ENCODE measurements at places on chromosomes 4 and X.
A peak's percentile ranks its signal among the peaks of the same experiment; 100 is the strongest.

DNA sequence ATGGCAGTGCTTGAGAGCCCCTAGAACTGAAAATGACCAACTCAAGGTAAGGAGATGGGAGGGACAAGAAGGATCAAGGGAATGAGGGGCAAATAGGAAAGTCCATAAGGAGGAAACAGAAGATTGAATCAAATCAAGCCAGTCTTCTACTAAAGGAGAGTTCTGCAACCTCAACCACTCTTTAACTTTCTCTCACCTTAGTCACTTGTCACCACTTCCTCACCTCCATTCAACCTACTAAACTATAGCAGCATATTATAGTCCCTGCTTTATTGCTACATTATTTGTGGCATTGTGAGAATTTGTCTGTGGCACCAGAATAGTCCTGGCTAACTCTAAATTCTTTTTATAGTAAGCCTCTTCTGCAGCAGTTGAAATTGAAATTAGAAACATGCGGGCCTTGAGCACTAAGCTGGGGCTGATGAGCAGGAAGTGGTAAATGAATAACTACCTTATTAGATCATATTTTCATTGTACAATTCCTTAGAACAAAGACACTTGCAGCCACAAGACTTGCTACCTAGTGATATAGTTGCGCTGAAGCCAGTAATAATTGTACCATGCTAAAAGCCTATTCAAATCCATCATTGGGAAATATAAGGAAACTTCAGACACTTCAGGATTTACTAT lies 336.9 kb downstream of the ZNF674 start:
- DNase-seq = no peak

DNA sequence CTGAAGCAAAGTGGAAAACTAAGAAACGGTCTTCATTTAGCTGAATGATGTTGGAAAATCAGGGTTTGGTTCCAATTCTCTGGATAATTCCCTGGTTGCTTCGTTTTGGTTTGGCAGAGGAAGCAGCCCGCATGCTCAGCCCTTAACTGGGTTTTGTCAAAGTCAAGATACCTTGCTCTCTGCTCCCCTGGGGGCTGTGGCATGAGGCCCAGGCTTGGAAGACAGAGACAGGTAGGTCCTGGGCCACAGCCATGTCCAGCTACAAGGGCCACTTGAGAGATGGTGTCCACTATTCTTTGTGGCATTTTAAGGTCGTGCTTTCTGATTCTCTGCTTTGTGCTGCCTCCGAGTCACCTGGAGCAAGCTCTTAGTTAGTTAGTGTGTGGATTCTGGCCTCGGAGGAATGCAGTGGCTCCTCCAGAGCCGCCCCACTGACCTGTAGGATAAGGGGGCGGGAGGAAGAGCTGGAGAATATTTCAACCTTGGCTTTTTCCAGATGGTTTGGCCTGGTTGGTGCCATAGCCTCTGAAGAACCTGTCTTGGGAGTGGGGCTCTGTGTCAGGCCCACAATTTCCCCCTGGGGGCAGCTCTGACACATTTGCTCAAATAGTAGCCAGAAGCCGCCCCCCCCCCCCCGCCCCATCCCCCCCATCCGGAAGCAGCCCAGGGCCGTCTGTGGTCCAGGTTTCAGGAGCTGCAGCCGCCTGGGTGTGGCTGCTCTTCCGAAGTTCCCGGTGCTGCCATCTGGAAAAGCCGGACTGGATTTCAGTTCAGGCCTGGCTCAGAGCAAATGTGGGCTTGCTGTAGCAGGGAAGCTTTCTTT lies 147.1 kb downstream of the NHS start:
- no peak for DNase-seq

GRCh38 chrX:14266705-14267104 lies 237.0 kb upstream of the GEMIN8 start:
- no peak for DNase-seq

DNA sequence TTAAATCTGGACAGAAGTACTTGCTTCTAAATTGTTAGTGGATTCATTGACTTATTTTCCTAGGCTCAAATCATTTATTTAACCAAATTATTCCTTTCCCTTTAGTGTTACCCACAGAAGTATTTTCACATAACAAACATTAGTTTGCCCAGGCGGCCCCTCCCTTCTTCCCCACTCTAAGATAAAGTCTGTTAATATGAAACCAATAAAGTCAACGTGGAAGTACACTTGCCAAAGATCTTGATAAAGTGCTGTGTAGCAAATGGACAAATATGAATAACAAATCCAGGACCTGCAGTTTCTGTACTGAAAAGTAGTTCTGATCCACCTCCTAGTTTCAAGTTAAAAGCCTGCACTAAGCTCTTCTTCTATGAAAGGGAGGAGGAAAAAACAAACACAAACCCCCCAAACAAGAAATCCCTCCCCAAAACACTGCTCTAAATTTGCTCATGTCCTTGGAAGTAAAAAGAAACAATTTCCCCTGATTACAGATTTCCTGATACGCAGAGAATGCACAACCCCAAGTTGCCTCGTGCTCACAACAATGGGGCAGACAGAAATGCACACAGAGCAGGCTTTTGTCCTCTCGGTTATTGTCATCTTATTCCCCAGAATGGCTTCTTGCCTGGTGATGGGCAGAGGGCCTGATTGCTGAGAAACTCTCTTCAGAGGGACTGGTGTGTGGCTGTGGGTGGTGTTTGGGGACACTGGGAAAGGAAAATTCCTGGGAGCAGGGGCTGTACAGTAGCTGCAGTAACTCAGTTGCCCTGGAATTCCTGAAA lies 23.2 kb downstream of the TMSB4X start:
- peak; percentile 51 for DNase-seq

GRCh38 chr4:52588097-52588496 lies 71.0 kb downstream of the USP46 start:
- peak; percentile 5 for DNase-seq

GRCh38 chr4:27129871-27130366 lies 269.3 kb downstream of the STIM2 start:
- DNase-seq = no peak

- no peak for DNase-seq
Measured at GRCh38 chr4:62328526-62328925, 1128.4 kb downstream of the ADGRL3 start.

DNA sequence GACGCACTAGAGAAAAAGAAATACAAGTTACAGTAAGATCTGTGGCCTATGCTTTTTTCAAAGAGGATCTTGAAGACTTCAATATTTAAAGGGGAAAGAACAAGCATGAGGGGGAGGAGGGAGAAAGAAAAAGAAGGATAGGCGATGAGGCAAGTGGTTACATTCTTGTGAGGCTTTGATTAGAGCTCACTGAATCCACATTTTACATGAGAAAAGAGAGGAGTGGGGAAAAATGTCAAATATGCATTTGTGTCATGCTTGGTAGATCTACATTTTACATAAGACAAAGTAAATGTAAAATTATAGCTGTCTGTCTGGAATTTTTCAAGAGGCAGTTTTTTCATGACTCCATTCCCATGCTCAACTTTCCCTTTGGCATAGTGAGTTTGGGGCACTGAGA lies 965.9 kb downstream of the FSTL5 start:
- no peak for DNase-seq

GRCh38 chrX:13203271-13203670 lies 116.6 kb downstream of the ATXN3L start:
- no peak for DNase-seq

DNA sequence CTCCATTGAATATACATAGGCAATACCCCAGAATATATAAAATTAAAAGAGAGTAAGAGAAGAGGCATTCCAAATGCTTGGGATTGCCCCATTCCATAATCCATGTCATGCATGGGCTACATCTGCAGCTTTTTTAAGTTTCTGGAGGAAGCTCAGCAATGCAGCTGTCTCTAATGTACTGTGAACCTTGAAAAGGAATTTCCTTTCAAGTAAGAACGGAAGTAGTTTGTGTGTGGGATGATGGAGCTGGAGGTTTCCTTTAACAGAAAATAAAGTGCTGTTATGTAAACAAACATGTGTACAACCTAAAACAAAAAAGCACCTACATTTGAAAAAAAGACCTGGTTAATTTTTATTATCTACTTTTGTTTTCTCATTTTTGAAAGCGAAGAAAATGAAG lies 303.5 kb downstream of the BMPR1B start:
- DNase-seq = no peak

- no peak for DNase-seq
Measured at GRCh38 chrX:74546984-74547383, 67.4 kb downstream of the RLIM start.

- DNase-seq = no peak
Measured at GRCh38 chrX:149461746-149462145, 43.4 kb downstream of the IDS start.

GRCh38 chr4:31735004-31735403 lies 1014.8 kb downstream of the PCDH7 start:
- no peak for DNase-seq

DNA sequence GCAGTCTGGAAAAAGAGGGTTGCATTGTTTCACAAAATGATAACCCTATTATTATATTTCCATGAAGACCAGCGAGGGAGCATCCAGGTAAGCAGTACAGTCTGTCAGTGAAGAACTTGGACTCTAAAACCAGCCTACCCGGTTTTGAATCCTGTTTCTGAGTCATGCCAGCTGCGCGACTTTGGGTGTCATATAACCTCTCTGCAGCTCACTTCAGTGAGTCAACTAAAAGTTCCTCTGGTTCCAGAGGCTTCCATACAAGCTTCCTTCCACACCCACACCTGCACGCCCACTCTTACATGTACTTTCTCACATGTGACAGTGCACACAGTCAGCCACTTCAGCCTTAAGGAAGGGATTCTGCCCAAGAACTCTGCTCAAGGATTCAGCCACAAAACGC lies 49.8 kb upstream of the PRPS2 start:
- DNase-seq = no peak

DNA sequence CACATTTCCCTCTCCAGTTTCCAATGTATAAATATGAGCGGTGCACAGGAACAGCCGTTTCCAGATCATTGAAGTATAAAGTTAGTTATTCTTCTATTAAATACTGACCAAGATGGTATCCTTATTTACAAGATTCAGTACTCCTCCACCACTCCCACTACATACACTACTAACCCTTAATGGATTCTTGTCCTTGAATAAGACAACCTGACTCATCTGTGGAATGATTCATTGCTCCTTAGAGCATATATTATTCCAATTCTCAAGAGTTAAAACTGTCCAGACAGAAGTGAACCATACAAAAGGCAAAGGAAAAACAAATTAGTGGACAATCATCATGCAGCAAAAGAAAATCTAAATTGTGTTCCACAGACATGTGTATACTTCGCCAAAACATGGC lies 373.3 kb downstream of the IDS start:
- DNase-seq = no peak

- DNase-seq = no peak
Measured at GRCh38 chr4:13678186-13678924, 50.8 kb upstream of the BOD1L1 start.

All from amygdala (tissue), 56 donors.